ENCODE measurements at places on chromosomes 1 and 21. TPM values are rescaled to one million over a fixed set of nuclear protein-coding genes. Genes with fewer than 3 reads are reported as not detected.

SLC45A3 gene
- not detected for polyA plus RNA-seq

NT5C1A gene
- not detected for polyA plus RNA-seq

SMIM1 gene
- polyA plus RNA-seq = 1.3 TPM

ASCL5 gene
- polyA plus RNA-seq = not detected

ZBTB18 gene
- polyA plus RNA-seq = 2.7 TPM

KRTAP6-3 gene
- not detected for polyA plus RNA-seq

VCAM1 gene
- polyA plus RNA-seq = 1.6 TPM

PEAR1 gene
- polyA plus RNA-seq = not detected

UTS2 gene
- polyA plus RNA-seq = 2.2 TPM

SDHC gene
- 212 TPM for polyA plus RNA-seq

MLLT11 gene
- 6.7 TPM for polyA plus RNA-seq

TMEM269 gene
- 0.06 TPM for polyA plus RNA-seq

CELA2A gene
- not detected for polyA plus RNA-seq

PLA2G2C gene
- not detected for polyA plus RNA-seq

- DNase-seq = no peak
Observed at GRCh38 chr1:230303822-230304221, 122.3 kb downstream of the PGBD5 start.

- DNase-seq = no peak
Observed at GRCh38 chr1:53506355-53507050, 47.3 kb downstream of the DMRTB1 start.

DNA sequence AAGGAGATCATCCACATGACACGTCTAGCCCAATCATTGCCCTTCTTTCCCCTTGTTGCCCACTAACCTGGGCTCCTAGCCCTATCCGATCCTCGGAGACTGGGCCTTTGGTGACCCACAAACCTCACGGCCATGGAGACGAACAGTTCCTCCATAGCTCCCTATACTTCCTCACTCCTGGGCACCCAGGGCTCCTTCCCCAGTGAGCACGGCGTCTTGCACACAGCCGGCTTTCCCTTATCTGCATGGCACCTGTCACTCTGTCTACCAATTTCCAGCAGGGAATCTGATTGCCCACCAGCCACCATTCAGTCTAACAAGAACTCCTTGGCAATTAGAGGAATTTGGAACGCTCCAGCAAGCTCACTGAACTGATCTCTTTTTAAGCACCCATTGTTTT, 3.1 kb downstream of the GNG4 start:
- no peak for DNase-seq

- no peak for DNase-seq
Observed at GRCh38 chr21:25535849-25536248, 71.4 kb downstream of the MRPL39 start.

GRCh38 chr1:24980836-24981630, 51.0 kb upstream of the RUNX3 start:
- no peak for DNase-seq

DNA sequence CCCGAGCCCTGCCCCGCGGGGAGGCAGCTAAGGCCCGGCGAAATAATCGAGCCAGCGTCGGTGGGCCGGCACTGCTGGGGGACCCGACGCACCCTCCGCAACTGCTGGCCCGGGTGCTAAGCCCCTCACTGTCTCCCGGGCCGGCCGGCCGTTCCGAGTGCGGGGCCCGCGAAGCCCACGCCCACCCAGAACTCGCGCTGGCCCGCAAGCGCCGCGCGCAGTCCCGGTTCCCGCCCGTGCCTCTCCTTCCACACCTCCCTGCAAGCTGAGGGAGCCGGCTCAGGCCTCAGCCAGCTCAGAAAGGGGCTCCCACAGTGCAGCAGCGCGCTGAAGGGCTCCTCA, 49.0 kb upstream of the SYT14 start:
- no peak for DNase-seq

DNA sequence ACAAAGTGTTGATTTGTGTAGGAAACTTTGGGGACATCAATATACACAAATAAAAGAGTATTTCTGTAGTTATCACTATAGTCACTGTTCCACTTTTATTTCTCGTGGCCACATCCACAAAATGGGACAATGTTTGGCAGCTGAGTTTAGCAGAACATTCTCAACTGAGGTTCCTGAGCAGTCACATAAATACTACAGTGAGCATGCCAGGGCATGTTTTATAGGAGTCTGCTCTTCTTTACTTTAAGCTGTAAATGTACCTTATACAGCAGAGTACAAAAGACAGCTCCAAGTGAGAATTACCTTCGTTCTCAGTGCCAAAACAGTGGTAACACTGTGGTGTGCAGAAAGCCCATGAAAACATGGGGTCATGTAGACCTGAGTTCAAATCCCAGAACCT, 5.0 kb downstream of the BTG3 start:
- no peak for DNase-seq

GRCh38 chr1:1038694-1039093, 18.8 kb downstream of the AGRN start:
- DNase-seq = no peak

DNA sequence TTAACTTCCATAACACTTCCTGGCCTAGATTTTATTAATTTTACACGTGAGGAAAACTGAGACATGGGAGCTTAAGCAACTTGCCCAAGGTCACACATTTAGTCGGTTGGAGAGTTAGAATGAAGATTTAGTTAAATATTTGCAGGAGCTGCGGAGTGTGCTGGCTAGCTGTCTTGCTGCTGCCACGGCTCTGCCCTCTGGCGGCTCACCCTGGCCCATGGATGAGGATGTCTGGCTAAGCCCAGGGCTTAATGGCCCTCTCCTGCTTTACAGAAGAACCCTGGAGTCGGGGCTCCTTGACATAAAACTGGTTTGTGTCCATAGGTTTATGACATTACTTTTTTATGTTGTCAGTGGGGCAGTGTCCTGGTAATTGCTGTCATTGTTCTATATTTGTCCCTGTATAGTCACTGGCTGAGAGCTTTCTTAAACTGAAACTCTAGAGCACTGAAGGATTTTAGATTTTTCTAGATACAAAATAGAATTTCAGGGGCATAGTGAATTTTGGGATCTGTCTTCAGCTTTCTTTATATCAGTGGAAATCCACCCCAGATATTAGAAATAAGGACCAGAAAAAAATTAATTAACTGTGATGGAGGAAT, 88.9 kb upstream of the WLS start:
- DNase-seq = no peak

GRCh38 chr1:205914730-205915129, 28.5 kb downstream of the SLC26A9 start:
- DNase-seq = no peak

- no peak for DNase-seq
Observed at GRCh38 chr1:36070349-36070748, 13.5 kb upstream of the TEKT2 start.

GRCh38 chr1:243345205-243345604, 89.4 kb downstream of the SDCCAG8 start:
- DNase-seq = no peak

GRCh38 chr1:214548988-214549387, 2.4 kb downstream of the PTPN14 start:
- no peak for DNase-seq

DNA sequence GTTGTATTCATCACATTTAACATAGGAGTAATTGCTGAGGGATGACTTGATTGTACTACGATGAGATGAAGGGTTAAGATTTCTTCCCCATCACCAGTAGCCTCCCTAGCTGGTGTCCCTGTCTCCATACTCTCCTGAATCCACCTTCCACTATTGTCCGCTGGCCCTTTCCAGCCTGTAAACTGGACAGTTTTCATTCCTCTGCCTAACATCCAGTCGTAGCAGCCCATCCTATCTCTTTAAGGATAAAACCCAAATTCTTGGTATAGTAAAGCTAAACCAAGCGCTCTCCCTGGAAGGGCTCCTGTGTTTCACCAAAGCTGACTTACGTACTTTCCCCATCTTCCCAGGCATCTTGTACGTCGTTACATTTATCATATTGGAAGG, 670 bp downstream of the COX20 start:
- DNase-seq = no peak

GRCh38 chr1:14500041-14500440, 98.4 kb upstream of the KAZN start:
- no peak for DNase-seq

DNA sequence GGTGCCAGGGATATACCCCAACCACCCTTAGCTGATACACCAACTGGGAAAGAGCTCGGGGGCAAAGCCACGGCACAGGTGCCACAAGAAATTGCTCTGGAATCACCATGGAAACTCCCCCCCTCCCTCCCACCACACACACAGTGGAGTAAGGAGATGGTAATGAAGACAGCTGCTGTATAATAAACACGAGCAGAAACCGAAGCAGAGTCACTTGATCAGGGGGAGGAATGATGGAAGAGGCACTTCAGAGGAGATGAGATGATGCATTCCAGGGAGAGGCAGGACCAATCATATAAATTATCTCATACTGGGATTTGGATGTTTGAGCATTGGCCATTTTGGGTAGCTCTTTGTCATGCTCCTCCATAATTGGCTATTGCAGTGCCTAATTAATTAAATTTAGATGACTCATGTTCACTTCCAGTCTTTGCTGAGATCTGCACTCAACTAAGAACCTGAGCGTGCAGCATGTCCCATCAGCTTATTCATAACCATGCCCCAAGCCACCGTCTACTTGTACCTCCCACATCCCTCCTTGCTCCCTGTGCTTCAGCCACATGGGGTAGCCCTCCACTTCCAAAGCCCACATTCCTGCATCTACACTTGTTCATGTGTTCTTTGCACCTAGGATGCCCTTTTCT, 189.5 kb downstream of the ZSCAN20 start:
- no peak for DNase-seq

DNA sequence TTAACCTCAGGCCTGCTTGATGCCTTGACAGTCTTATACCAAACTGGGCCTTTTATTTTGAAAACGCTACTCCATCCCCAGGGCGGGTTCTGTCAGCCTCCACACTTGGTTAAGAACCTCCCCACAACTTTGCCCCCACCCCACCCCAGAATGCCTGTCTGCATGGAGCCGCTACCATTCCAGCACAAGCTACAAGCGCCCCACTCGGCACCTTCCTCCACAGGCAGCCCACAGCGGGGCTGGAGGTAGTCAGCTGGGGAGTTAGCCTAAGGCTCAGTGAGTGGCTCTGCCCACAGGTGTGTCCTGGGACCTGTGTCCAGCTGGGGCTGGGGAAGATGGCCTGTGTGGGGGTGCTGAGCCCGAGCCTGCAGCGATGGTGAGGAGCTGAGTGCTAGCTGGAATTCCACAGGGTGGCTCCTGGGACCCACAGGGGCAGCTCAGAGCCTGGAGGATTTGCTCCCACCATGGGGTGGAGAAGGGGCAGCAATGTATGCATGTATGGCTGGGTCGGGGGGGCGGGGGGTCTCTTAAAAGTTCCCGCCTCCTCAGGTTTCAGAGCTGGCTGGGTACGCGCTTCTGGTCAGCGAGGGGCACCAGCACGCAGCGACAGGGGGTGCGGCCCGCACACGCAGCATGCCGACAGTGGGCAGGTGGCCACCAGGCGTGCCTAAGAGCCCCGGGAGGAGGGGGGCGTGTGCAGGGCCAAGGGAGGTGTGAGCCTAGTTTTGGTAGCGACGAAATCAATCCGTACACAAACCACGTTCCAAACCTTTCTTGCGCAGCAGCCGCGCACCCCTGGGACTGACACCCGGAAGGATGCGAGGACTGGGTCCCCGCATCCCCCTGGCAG, 917 bp downstream of the ETNK2 start:
- DNase-seq = no peak

GRCh38 chr1:204319462-204319861, 40.3 kb downstream of the PLEKHA6 start:
- DNase-seq = no peak

DNA sequence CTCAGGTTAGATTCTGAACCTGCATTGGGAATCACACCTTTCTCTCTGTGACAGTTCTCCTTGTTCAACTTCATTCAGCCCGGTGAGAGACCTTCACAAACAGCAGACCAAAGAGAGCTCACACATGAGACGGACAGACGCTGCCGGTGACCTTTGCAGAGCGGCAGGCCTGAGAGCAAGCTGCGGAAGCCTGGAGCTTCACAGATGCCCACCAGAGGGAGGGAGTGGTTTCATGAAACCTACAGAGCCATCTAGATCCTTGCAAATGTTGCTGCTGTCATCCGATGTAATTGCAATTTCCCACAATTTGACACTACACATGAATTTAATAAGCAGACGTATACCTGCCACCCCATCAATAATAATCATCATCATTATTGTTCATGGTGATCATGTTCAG, 39.4 kb downstream of the GRIK3 start:
- no peak for DNase-seq

- no peak for DNase-seq
Observed at GRCh38 chr21:41582866-41583265, 74.9 kb upstream of the TMPRSS2 start.

DNA sequence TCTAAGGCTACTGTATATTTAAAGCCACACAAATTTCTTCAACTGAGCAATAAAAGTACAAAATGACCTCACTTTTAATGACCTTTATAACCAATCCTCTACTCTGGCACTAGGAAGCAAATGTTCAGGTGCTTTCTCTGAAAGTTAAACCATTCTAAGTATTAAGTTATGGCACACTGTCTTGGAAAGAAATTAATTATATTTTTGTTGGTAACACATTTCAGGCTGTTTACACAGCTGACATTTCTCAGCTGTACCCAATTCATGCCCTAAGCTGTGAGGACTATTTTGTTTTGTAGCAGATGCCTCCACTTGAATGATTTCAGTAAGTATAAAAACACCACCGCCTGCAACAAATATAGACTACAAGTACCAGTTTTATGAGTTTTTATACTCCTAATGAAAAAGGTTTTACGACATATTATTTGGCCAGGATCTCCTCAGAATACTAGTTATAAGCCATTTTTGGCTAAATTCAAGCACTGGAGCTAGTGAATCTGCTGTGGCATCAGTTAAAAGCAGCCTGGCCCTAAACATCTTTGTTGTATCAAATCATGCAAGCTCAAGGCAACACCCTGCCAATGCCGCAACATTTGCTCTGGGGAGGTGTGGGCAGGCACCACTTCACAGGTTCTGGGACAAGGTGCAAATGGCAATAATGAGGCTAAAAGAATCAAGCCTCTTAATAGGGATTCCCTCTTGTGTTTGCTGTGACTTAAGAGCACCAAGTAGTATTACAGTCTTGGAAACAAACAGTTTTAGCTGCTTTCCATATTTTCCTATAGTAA, 228.4 kb upstream of the DMRTA2 start:
- DNase-seq = no peak

DNA sequence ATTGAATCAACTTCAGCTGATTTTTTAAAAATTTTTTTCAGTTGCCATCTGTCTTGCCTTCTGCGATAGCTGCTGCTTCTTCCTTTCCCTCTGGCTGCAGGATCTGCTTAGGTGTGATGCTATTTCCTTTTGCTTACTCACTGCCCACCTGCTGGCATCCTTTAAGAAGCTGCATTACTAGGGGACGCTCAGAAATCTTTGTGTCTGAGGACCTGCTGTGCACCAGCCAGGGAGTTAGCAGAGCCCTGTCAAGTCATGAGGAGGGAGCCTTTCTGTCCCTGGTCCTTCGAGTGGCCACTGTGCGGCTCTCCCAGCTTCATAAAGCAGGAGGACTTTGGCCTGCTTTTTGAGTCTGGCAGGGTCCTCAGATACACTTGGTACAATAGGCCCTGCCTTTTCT, 327.8 kb downstream of the USH2A start:
- DNase-seq = no peak
